ENCODE measurements at places on chromosomes 4 and X.

DNA sequence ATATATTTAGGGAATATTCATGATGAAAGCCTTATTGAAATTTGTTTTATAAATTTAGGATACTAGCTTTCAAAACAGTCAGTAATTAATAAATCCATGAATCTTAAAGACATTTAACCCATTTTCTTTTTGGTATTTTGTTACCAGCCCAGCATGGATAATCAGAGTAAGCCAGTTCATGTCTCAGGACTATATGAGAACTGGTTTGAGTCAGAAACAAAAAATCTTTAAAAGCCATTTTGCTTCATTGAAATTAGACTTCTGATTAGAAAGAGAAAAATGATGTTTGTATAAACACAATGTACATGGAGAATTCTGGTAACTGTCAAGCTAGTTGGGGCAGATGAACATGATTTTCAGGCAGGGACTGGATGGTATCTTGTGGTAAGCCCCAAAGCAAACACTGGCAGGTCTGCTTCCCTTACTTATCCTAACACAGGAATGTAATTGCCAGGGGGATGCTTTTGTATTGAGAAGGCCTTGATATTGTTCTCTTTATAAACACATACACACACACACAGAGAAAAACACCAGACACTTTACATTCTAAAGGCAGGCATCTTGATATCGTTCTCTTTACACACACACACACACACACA, 9.4 kb downstream of the ARHGAP10 start:
- no peak for DNase-seq

DNA sequence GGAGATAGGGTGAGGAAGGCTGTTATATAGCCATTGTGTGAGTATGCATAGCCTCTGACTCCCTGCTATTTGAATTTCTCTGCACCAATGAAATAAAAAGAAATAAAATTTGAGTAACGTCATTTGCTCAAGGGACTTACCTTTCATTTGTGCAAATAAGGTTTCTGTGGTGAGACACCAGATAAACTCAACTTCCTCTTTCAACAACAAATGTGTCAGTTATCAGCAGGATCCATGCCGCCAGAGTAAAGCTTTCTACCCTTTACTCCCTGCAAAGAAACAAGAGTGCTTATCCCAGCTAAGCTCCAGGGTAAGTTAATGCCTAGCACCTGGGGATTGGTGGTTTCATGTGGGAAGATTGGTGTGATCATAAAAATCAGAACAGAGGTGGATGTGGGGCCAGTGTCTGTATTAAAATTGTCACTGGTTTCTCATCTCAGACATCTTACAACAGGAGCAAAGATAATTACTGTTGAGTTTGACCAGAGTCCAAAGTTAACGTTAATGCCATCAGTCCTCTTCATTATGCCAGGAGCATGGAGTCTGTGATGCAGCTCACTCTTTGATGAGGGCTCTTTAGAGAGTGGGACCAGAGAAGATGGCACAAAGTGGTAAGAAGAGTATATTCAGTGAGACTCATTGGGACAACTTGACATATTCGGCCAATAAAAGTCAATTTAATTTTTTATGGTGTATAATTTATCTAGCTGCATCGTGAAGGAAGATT, at the start of gene P2RY10:
Gene P2RY10, plus strand, starts transcription at position 206 of the 727 bp plus-strand sequence. CDS start 15,130 bp downstream, outside the sequence.
- DNase-seq = no peak

DNA sequence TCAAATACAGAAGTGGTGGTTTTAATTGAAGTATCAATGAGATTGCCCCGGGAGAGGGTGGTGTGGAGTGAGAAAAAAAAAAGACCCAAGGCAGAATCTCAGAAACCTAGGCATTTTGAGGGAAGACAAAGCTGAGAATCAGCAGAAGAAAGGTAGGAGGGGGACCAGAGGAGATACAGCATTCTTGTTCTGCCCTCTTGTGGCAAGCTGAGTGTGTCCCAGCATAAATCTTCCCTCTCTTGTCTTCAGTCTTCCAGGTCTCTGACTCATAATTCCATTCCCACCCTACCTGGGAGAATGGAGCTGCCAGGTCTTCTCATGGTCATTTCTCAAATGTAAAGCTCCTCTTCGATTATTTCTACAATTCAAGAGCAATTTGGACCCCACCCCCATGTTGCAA, 32.7 kb upstream of the MAGED1 start:
- DNase-seq = no peak

DNA sequence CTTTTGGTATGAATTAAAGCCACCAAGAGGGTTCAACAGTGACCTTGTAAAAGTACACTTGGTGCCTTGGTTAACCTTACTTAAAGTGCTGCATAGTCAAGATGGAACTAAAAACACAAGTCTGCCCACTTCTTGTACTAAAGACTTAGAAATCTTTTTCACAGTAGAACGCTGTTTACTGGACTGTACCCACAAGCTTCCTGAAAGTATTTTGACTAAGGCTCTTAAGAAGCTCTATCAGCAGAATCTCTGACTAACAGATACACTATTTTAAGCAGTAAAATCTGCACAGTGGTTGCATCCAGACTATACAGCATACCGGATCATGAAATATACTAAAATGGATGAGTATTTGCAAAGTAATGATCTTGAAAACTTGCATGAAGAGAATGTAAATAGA, 7.2 kb downstream of the RAB28 start:
- no peak for DNase-seq

- DNase-seq = peak; percentile 21
Observed at GRCh38 chr4:75107755-75108612, 175.1 kb downstream of the PARM1 start.

DNA sequence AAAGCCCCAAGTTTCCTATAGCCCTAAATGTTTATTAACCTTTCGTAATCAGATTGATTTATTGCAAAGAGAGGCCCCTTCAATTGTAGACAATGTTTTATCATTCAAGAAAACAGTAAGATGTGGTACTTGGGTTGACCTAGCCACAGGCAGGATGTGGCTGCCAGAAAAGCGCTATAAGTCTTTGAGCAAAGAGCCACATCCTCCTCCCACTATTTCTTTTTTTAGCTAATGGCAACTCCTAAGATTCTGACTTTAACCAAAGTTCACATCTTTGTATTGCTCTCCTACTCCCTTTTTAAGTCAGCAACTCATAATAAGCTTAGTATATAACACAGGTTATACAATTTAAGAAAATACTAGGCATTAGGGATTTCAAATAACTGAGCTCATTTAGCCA, 70.7 kb upstream of the PPP3CA start:
- no peak for DNase-seq

DNA sequence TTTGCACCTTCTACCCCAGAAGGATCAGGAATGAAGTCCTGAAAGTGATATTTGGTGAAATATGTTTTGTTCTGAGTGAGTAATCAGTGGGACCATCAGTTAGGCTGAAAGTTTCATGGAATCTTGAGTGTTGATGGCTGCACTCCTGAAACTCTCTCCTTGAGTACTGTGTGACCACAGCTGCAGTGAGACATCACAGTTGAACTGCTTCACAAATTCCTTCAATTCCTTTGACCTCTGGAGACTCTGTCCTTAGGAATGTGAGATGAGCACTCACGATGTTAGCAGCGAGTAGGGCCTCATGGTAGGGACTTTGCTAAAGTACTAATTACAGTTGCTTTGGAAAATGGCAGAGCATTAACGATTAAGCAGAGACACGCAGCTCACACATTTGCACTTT, 142.9 kb upstream of the SLC4A4 start:
- no peak for DNase-seq

DNA sequence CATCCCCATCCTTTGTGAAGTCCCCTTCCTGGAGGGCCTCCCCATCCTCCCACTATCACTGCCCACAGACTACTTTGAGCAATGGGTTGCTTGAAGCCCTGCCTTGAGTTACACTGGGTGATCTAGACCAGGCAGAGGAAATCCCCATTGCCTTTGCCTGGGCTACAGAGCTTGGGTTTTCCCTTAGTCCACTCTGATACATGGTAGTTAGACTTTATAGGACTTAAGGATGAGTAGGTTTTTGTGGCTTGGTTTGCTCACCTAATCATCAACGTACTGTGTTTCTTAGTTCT, 56.6 kb downstream of the TMEM131L start:
- no peak for DNase-seq

DNA sequence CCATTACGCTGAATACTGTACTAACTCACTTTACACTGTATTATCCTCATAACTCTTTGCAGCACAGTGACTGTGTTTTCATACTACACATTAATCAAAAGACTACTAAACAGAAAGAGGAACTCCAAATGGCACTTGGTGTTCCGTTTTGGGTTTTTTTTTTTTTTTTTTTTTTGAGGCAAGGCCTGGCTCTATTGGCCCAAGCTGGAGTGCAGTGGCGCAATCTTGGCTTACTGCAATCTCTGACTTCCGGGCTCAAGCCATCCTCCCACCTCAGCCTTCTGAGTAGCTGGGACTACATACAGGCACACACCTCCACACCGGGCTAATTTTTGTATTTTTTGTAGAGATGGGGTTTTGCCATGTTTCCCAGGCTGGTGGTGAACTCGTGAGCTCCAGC, 10.7 kb downstream of the KLHL8 start:
- DNase-seq = no peak

DNA sequence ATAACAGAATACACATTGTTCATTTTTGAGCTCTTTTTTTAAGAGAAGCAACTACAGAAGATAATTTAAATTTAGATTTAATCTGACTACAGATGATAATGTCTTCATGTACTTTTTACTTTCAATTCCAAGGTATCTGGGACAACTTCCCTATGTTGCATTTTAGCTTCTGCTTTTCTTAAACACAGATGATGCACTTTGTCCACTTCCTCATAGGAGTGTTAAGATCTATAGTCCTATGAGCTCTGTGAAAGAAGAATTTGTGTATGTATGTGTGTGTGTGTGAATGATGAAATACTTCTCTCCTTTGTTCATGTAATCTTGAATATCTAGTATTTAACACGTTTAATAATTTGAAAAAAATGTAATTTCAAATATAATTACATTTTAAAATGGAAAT, 5.3 kb upstream of the FHIP1A start:
- no peak for DNase-seq

GRCh38 chr4:1045193-1045594, 33.8 kb downstream of the FGFRL1 start:
- DNase-seq = no peak

DNA sequence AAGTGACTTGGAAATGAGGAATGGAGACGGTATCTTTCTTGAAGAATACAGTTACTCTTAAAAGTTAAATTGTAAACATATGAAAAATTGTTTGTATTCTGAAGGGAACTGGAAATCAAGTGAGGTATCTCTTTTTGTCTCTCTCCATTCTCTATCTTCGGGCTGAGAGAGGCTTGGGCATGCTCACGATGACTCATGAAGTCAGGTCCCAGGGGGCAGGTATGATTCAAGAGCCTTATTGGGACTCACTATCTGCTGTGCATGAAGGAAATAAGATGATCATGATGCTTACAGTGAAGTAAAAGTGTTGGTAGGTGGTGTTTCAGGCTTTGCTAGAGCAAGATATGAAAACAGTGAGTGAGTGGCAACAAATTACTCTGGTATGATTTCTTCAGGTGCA, 200.4 kb upstream of the PITX2 start:
- DNase-seq = no peak

DNA sequence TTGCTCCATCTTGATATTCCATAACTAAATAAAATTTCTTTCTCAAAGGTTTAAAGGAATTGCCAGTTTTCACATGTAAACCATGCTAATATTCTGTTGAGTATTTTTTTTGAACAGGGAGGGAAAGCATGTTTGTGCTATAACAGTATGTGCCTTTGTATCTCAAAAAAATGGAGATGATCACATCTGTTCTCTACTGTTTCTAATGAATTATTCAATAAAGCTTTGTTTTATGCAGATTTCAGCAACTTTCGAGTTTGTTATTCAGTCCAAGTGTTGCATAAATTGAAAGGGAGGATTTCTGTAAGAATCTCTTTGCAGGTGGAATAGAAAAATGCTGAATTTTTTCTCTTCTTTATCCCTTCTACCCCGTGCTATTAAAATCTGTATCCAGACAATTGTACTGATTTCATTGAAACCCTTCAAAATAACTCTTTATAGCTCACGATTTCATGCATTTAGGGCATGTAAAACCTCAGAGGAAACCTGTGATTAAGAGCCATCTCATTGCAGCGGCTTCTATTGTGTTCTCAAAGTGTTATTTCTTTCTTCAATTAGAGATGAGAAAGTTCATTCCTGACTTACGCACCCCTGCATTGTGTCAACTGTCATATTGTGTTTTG, 42.1 kb downstream of the NEIL3 start:
- DNase-seq = no peak

GRCh38 chr4:83320548-83320947, 14.1 kb downstream of the HPSE start:
- no peak for DNase-seq

DNA sequence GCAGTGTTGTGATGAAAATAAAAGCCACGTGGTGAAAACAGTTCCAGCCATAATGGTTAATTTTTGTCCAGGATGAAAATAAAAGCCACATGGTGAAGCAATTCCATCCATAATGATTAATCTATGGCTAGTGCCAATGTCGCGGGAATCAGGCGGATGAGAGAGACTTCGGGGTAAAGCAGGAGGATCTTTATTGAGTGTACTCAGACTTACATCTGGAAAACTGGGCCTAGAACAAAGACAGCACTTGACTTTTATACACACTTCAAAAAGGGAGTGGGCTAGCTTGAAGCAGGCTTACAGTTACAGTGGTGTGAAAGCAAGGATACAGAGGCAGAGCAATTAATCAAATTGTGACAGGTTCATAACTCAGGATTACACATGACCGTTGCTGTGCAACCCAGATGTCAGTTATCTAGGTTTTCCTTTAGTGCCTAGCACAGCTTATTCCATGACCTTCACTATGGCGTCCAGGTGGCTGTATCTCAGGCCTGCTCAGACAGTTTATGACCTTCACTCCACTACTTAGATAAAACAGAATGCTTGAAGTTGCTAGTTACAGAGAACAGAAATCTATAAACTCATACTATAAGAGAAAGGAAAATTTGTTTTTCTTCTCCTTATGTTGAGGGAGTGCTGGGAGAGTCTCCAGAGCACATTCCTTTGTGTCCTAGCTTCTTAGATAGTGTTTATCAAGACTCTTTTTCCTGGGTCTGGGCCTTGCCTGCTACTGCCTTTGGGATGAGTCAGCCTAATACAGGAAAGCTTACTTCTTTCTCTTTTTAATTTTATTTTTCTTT, 5.9 kb upstream of the PLA2G12A start:
- DNase-seq = peak; percentile 2

DNA sequence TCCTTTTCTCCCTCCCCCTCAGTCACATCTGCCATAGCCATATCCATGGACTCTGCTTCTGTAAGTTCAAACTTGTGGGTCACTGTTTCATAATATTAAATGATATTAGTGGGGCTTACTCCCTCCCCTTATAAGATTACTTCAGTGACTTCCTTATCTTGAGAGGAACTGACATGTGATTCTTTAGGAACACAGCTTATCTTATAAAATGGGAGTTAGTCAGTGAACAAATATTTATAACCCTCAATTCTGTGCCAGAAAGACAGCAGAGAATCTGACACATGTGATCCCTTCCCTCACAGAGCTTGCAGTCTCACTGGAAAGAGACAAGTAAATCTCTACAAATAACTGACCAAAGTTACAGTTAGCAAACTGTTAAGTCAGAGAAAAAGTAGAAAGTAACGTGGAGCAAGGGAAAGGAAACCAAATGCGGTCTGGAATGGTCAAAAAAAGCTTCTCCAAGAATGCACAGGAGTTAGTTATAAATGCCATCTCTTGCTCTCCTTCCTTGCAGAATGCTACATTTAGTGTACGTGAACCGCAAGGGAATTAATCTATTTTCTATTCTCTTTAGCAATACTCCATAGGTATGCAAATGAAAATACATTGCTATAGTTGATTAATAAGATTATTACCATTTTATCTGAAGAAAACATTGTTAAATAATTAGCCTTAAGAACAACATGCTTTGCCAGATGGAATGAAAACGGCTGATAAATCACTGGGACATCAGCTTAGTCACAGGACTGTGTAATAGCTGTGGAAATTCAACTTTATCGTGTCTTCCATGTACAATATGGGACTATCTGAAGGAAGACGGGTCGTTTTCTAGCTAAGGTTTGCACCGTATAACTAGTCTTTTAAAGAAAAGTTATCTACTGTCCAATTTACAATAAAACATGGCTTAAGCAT, 29.0 kb downstream of the SGMS2 start:
- DNase-seq = no peak

All from NCI-H524 treated with DMSO at 0.1 percent for 48 hours (cell line).